ENCODE measurements at places on chromosomes 2 and 18. TPM values are rescaled to one million over a fixed set of nuclear protein-coding genes. Genes with fewer than 3 reads are reported as not detected.

Gene HRH4
- 0.06 TPM for total RNA-seq

Gene ZSWIM2
- not detected for total RNA-seq

Gene CDH20
- total RNA-seq = not detected

Gene SOX11
- not detected for total RNA-seq

Gene ARHGEF33
- total RNA-seq = 0.40 TPM

Gene GTF3C2
- total RNA-seq = 21.0 TPM

Gene PPP1R1C
- 0.56 TPM for total RNA-seq

Gene SMYD5
- 16.1 TPM for total RNA-seq

Gene PCARE
- not detected for total RNA-seq

Gene XIRP2
- total RNA-seq = not detected

Gene CCDC141
- 2.6 TPM for total RNA-seq

Gene NYAP2
- total RNA-seq = not detected

Gene C2orf15
- total RNA-seq = not detected

Gene FBXO48
- 0.19 TPM for total RNA-seq

Gene IL37
- not detected for total RNA-seq

Gene IL1RL1
- 1.1 TPM for total RNA-seq

Gene ING5
- 16.7 TPM for total RNA-seq

Gene PARD6G
- total RNA-seq = 0.13 TPM
